ENCODE measurements at places on chromosomes 2 and 18.

GRCh38 chr2:46980366-46980765 is 64.8 kb upstream of the MCFD2 start:
- DNase-seq: no peak

- DNase-seq: no peak
These were observed 79.8 kb downstream of the ITGB1BP1 start for GRCh38 chr2:9343524-9343923.

GRCh38 chr18:77167251-77167650 is 34.7 kb upstream of the MBP start:
- no peak for DNase-seq

GRCh38 chr18:2147476-2148230 is 423.7 kb downstream of the METTL4 start:
- no peak for DNase-seq

GRCh38 chr18:44909191-44909719 is 228.6 kb downstream of the SETBP1 start:
- no peak for DNase-seq

DNA sequence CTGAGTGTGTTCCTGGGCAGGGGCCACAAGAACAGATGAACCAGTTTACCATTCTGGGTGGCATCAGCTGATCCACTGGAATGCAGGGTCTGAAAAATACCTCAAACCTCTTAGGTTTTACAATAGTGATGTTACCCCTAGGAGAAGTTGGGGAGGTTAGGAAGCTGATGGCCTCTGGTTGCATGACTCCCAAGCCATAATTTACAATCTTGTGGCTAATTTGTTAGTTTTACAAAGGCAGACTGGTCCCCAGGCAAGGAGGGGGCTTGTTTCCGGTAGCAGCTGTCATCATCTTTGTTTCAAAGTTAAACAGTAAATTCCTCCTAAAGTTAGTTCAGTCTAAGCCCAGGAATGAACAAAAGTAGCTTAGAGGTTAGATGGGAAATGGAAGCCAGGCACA is 113.8 kb upstream of the SLC38A11 start:
- DNase-seq: no peak

DNA sequence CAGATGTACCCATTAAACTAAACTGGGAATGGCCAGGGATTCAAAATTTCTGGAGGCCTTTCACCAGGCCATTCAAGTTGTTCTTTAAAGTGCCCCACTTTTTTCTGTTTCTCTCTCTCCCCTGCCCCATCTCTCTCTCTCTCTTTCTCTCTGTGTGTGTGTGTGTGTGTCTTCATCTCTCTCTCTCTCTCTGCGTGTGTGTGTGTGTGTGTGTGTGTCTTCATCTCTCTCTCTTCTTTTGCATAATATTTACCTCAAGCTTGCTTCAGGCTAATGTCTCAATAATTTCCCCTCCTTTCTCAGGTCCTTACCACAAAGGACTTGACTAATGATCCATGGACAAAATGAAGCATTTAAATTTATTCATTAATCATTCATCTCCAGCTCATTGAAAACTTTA is 164.2 kb upstream of the KLHL14 start:
- DNase-seq: no peak

DNA sequence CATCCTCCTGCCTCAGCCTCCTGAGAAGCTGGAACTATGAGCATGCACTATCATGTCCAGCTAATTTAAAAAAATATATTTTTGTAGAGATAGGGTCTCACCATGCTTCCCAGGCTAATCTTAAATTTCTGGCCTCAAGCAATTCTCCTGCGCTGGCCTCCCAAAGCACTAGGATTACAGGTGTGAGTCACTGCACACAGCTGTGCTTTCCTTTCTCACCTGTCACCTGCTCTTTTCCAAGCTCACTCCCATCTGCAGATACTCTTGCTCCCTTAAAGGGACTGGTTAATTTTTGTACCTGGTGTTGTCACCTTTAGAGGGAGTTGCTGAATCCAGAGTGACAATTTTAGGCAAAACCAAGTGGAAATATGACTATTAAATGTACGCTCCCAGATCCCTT is 178.2 kb downstream of the LOXHD1 start:
- DNase-seq: no peak

- no peak for DNase-seq
These were observed 42.8 kb downstream of the SLC9A4 start for GRCh38 chr2:102515851-102516250.
